ENCODE measurements at places on chromosomes 7 and 10. TPM values are rescaled to one million over a fixed set of nuclear protein-coding genes. Genes with fewer than 3 reads are reported as not detected.

- DNase-seq = no peak
Observed at GRCh38 chr7:119900996-119901672, 371.8 kb upstream of the KCND2 start.

- no peak for DNase-seq
Observed at GRCh38 chr7:155213385-155213784, 84.3 kb upstream of the INSIG1 start.

MEIG1 gene
- total RNA-seq = not detected

DNA sequence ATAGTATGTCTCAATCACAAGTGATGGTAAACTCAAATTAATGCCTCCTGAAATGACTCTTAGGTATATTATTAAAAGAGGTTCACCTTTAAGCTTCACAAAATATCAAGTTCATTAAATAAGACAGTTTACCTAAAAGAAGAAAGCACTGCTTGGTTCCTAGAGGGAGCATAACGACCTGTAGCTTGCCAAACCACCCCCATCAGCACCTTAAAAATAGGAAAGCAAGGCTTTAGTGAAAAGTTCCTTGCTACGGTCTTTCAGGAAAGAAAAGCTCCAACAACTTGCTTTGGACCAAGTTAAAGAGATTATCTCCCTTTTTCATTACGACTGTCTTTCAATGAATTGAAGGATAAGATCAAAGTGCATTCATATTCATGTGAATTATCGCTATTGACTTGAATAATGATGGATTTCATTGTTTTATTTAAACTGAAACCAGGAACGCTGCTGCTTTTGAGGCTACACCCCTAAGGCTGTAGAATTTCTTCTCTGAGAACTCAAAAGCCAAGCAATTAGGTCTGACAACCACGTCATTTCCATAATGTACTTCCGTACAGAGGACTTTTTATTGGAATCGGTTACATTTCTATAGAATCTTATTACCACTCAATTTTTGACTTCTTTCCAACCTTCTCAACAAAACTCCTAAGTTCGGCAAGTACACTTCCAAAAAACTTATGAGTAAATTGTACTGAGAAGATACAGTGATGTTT is 7.0 kb upstream of the SPAG6 start:
- DNase-seq = no peak

DNA sequence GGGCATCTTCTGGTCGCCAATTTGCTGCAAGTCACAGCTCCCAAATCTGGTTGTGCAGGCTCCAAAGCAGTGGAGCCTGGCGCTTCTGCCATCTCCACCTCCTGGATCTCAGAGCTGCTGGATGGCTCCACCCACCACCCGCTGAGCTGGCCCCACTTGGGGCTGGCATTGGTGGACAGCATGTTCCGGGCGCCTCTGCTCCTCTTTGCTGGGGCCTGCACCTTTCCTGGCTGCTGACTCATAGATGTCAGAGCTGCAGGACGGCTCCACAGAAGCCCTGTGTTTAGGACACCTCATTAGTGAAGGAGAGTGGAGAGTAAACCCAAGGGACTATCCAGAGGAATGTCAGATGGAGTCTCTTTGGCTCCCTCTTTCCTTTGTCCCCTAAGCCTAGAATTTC is 27.4 kb downstream of the MAPK8 start:
- DNase-seq = no peak

GRCh38 chr10:18005781-18006456 is 54.2 kb downstream of the SLC39A12 start:
- no peak for DNase-seq

DNA sequence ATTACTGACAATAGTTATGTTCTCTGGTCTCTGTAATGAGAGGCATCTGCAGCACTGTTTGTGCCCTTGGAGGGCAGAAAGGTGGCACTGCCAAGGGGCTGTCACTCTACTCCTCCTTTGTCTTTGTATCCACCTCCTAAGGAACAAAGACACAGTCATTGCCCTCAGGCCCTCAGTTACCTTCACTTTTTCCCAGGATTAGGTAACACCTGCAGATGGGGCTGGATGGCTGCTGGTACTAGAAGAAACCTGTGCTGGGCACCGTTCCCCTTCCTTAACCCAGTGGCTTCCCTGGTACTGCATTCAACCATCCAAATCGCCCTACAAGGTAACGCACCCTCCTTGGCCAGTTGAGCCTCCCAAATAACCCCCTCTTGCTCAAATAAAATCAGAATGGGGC is 246.9 kb upstream of the NEBL start:
- no peak for DNase-seq

CD36 gene
- 2,707 TPM for total RNA-seq

DNA sequence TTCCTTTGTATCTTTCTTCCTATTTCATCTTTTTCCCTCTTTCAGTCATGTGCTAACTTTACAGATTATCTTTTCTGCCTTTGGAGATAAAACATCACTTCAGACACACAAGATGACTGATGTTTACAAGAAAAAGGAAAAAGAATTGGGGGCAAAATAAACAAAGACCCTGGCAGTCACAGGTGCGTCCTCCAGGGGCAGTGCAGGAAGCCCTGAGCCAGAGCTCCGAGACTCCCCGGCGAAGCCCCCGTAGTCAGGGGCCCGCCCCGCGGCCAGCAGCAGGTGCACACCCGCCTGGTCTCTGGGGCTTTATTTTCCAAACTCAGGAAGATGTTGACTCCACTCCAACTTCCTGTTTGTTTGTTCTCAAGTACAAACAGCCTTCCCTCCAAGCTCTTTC is 10.2 kb downstream of the STK32C start:
- no peak for DNase-seq

- no peak for DNase-seq
Observed at GRCh38 chr7:147858421-147858820, 732.1 kb upstream of the C7orf33 start.

DNA sequence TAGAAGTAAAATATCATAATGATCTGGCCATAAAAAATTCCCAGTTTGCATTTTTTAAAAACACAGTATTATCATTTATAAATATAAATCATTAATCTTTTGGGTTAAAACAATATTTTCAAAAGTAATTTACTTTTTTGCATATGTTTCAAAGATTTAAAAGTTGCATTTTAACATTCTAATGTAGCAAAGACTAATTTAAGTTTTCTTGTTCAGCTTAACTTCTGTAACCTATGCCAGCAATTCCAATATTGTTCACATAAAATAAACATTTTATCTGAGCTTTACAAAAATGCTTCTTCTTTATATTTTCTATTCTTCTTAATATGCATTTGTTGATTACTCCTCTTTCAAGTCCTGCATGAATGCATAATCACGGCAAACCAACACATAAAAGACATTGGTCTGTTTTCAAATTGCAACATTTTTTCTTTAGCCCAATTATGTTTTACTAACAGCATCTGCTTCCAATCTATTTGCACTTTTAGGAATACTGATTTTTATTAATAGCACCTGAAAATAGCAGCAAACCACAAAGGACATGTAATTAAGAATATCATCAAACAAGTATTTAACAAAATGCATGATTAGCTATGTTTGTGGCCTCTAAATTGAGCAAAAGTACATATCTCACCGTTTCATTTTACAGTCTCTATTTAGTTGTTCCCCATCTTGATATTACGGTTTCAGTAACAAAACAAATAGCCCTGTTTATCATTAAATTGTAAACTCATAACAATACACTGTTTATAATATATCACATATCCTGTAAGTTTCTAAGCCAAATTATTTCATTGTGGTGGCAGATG is 286.9 kb upstream of the NFE2L3 start:
- no peak for DNase-seq

- DNase-seq = no peak
Observed at GRCh38 chr10:121076776-121077715, 225.9 kb downstream of the WDR11 start.

DNA sequence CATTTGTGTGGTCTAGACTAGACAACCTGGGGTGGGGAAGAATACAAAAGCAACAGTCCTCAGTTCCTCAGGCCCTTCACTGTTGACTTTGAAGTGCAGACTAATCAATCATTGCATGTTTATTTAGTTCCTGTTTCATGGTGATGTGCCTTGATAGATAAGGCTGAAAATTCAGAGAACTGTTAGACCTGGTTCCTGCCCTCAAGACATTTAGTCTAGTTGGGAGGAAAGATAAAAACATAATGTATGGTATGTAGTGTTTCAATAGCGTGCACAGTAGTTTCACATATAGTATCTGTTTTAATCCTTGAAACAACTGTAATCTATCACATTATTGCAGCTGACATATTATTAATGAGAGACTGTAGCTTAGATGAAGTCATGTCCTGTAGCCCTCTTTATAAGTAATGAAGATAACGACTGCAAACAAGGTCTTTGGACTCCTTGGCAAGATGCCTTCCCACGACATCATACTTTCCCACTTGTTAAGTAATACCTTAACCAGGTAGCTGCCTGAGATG is 124.0 kb downstream of the CELF2 start:
- no peak for DNase-seq

PIK3CG gene
- 4.5 TPM for total RNA-seq

GRCh38 chr7:135933509-135934188 is 43.5 kb downstream of the MTPN start:
- no peak for DNase-seq

DNA sequence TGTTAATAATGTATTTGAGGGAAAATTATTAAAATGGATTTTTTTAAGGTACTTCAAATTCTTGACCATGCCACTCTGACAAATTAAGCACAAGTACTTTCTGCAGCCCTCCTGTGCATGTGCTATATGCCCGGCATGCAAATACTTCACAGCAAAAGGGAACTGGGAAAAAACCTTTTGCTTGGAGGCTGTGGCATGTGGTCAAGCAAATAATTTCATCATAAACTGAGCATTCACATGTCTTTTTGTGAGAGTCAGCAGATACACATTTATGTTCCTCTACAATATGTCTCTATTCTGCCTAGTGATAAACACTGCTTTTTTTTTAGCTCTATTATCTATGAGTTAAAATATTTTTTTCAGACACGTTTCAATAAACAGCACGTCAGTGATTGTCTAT is 53.7 kb upstream of the SEMA3A start:
- no peak for DNase-seq

NYAP1 gene
- 3.6 TPM for total RNA-seq

- DNase-seq = no peak
Observed at GRCh38 chr10:123991611-123992570, 100.3 kb upstream of the CPXM2 start.

DNA sequence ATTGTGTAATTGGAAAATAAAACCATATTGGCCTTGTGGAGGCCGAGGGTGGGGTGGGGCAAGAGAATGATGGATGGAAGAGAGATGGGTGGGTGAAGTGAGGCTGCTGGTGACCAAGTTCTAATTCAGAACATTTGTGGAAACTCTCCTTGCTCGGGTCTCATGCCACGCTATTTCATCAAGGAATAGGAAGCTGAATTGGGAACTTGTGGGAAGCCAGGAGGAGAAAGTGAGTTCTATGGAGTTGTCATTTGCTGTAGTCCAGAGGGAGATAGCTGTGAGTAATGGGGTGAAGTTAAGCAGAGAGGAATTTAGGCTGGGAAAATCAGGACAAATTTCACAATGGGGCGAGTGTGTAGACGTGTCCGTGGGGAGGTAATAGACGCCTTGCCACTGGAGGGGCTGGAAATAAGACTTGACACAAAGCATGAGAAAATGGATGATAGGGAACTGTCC is 339.2 kb downstream of the LRMDA start:
- no peak for DNase-seq

DNA sequence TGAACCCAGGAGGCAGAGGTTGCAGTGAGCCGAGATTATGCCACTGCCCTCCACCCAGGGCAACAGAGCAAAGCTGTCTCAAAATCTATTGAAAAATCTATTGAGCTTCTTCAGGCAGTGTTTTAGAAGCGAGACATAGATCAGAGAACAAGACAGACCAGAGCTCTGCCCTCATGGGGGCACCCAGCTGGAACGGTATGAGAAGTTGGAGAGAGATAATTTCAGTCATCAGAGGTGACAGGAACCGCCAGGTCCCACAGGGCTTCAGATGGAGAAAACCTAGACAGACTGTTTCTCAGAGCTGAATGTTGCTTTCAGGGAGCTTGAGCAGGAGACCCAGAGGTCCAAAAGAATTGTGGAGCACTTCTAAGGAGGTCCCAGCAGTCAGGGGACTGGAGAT is 14.2 kb upstream of the GTF2IRD1 start:
- DNase-seq = no peak

GRCh38 chr10:23015021-23015707 is 80.2 kb upstream of the MSRB2 start:
- DNase-seq = no peak

ASAH2 gene
- 0.38 TPM for total RNA-seq

DNA sequence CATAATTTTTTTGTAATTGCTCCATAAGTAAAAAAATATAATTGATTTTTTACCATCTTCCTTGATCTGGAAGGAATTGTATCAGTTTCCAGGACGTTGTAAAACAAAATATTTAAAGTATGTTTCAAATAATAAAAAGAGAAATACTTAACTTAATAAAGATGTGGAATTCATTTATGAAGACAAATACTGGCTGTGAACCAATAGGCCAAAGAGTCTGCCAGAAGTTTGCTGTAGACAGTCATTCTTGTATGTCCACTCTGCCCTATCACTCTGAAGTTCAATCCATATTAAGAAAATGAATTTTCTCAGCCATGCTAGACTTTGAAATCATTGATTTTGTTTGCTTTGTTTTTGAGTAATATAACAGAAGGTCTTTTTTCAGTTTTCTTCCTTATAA is 256.4 kb downstream of the TRIL start:
- DNase-seq = no peak

UNCX gene
- not detected for total RNA-seq

TRPV5 gene
- total RNA-seq = not detected

ZNF365 gene
- 0.12 TPM for total RNA-seq

DNA sequence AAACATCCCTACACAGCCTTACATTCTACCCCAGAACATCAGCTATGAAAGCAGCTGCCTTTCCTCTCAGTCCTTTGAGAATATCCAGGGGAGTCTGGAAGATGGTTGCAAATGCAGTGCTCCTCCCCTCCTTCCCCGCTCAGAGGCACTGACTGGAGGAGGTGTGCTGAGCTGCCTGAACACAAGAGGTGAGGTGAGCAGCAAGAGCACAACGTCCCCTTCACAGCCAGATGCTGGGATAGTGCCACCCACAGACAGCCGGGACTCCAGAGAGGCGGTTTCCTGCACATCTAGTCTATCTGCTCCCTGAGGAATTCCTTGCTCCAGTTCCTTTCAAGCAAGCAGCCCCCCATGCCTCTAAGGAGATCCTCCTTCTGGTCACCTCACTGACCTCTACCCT is 74.2 kb downstream of the EZH2 start:
- no peak for DNase-seq

DNA sequence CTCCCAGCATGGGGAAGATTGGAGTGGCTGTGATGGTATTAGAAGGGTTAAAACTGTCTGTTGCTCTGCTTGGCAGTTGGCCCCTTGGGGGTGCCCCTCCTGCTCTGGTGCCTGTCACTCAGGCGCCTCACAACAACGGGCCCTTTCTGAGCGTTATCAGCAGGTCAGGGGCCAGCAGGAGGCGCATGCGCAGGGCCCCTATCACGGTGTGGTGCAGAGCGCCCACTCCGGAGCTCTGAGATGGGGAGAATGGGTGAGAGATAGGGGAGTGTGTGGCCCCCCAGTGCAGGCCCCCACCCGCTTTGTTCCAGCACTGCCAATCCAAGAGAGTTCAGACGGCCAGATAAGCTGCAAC is 24.8 kb downstream of the GBX1 start:
- DNase-seq = no peak
